ENCODE measurements at places on chromosomes 13 and 19.

- peak; percentile 56 for DNase-seq
Observed at GRCh38 chr13:73832128-73832588, 302.0 kb downstream of the KLF12 start.

- no peak for DNase-seq
Observed at GRCh38 chr19:45315304-45315703, 7.4 kb downstream of the CKM start.

DNA sequence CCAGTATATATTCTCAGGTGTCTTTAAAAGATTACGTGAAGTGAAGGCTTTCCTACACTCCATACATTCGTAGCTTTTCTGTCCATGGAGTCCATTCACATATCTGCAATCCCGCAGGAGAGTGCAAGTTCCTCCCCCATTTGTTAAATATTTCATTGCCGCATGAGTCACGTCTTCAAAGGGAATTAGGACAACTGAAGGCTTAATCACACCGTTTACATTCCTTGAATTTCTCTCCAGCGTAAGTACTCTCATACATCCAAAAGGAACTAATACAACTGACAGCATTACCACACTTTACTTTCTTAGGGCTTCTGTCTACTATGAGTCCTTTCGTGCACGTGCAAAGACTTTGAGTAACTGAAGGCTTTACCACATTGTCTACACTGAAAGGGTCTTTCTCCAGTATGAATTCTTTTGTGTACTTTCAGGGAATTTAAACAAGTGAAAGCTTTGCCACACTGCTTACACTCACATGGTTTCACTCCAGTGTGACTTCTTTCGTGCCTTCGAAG, 29.0 kb upstream of the ZNF564 start:
- peak; percentile 37 for DNase-seq

DNA sequence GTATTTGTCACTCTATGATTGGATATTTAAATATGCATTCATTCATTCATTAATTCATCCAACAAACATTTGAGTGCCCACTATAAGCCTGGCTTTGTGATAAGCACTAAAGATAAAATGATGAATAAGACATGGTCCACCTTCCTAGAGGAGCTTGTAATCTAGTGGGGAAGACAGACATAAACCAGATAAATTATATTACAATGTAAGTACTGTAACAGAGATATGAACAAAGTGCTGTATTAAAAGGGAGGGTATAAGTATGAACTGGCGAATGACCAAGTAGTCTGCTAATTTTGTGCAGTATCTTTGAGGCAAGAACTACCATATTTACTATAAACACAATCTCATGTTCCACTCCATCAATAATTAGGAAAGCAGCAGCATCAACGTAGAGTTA, 88.2 kb downstream of the RBM26 start:
- no peak for DNase-seq

GRCh38 chr13:73399347-73400216, 340.8 kb downstream of the KLF5 start:
- DNase-seq: no peak

DNA sequence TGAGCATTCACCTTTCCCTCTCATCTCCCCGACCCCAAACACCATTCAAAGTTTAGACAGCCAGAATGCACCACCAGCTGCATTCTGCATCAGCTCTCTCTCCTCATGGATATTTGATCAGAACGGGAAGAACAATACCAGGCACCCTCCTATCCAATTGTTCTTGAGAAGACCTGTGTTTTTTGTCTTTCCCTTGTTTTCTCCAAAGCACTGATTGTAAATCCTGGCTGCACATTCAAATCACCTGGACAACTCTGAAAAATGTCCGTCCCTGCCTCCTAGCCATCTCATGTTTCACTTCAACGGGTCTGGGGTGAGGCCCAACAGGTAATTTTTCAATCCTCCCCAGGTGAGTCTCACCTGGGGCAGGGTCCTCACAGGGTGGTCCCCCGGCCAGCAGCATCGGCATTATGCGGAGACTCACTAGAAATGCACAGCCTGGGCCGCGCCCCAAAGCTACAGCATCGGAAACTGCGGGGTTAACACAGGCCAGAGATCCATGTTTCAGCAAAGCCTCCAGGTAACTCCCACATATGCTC, 5.5 kb downstream of the IRS2 start:
- no peak for DNase-seq

GRCh38 chr13:97255515-97256021, 33.4 kb downstream of the MBNL2 start:
- DNase-seq: peak; percentile 31

DNA sequence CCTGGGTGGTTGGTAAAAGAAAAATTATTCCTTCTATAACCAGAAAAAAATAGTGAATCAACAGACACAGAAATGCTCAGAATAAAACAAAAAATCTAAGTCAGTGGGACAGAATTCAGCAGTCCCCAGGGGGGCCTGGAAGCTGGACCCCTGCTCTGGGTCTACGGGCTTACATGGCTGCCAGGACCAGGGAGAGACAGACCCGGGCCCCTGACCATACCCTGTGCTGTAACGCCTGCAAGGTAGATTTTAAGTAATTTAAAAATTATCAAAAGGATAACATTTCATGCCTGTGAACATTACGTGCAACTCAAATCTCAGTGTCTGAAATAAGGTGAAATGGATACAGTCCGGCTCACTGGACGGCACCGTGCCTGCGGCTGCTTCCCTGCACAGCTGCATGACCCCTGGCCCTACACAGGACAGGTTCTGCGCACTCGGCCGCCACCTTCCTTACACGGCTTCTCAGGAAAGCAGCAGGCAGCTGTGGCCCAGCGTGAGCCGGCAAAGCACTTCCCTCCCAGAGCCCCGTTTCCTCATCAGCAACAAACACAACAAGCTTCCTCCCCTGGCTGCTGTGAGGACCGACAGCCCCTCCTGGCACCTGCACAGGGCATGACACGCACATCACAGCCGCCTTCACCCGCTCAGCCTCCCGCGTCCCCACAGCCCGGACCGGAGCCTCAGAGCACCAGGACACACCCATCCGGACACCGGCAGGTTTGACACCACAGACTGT, 22.2 kb downstream of the RASA3 start:
- no peak for DNase-seq

DNA sequence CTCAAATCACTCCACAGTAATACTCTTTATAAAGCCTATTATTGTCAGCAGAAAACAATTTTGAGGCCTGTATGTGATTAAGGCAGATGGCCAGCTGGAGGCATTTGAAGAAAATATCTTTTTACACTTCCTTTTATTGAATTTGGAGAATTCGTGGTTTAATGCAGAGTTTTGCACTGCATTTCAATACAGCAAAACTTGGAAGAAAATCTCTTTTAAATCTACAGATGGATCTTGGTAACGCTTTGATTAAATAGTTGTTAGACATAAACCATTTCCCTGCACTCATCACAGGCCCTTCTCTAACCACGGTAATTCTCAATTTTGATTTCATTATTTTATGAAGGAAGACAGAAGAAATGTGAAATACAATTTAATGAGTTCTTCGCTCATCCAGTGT, 185.7 kb downstream of the RFC3 start:
- DNase-seq: no peak

GRCh38 chr19:47702671-47703070, 10.6 kb upstream of the EHD2 start:
- DNase-seq: no peak

DNA sequence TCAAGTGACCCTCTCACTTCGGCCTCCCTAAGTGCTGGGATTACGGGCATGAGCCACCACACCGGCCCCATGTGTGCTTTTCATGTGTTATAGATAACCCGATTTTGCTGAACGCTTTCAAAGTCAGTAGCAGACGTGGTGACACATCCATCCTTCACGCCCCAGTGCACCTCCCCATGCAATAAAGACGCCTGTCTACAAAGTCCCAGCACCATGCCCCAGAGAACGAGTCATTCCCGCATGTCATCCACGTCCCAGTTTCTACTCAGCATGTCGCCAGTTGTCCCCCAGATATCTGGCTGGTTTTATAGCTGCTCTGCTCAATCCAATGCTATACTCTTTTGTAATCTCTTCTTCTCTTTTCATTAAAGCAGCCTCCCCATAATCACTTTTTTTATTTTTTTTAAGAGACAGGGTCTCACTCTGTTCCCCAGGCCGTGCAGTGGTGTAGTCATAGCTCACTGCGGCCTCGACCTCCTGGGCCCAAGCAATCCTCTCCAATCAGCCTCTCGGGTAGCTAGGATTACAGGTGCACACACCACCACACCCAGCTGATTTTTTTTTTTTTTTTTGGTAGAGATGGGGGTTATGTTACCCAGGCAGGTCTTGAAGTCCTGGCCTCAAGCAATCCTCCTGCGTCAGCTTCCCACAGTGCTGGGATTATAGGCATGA, 42.5 kb downstream of the DNM2 start:
- no peak for DNase-seq

DNA sequence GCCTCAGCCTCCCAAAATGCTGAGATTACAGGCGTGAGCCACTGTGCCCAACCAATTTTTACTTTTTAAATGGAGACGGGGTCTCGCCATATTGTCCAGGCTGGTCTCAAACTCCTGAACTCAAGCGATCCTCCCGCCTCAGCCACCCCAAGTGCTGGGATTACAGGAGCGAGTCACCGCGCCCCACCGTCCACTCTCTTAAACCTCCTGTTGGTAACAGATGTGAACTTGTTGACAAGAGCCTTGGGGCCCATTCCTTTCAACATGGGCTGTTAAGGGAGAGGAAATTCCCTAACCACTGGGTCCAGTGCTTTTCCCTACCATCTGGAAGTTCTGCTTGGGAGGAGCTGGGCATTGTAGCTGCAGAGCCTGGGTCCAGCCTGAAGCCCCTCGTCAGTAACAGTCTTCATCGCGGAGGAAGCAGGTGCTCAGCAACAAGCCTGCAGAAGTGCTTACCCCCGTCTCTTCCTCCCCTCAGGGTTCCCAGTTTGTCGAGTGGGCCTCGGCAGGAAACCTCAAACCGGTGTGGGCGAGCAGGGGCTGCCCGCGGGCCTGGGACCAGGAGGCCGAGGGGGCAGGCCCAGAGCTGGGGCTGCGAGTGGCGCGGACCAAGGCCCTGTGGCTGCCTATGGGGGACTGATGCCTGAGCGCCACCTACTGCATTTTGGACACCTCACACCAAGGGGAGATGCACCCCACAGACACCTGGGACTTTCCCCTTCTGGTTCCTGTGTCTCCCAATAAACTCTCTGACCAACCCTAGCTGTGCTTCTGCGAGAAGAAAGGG, 4.0 kb upstream of the FLT3LG start:
- DNase-seq: no peak

GRCh38 chr19:48069435-48069834, 25.6 kb upstream of the CABP5 start:
- DNase-seq: no peak

- no peak for DNase-seq
Observed at GRCh38 chr19:23098988-23099387, 17.8 kb upstream of the ZNF730 start.

DNA sequence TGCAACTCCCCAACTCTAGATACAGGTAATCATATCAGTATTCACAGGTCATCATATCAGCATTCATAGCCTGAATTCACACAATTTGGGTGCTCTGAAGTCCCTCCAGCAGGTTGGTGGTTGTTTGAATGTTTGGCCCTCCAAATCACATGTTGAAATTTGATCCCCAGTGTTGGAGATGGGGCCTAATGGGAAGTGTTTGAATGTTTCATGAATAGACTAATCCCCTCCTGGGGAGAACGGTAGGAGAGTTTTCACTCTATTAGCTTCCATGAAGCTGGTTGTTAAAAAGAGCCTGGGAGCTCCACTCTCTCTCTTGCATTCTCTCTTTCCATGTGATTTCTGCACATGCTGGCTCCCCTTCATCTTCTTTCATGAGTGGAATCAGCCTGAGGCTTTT, 288.6 kb upstream of the PCDH9 start:
- no peak for DNase-seq

DNA sequence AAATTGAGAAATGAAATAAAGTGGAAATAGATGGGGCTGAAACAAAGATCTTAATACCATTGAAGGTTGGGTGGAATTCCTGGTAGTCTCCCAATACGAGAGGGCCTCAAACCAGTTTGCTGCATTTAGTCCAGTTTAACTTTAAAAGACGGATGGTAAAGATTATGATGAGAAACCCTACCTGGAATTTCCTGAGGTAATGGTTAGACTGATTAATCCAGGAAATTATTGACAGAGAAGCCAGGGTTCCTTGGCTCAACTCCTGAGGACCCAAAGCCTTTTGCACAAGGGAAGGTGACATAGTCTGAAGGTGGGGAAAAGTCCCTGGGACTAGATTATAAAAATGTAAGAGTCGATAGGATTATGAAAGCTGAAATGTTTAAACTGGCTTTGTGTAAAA, 133.2 kb upstream of the SLITRK5 start:
- DNase-seq: no peak

- peak; percentile 74 for DNase-seq
Observed at GRCh38 chr13:30865123-30866049, 40.7 kb upstream of the MEDAG start.

- DNase-seq: no peak
Observed at GRCh38 chr19:2149980-2150793, 1.2 kb downstream of the AP3D1 start.

DNA sequence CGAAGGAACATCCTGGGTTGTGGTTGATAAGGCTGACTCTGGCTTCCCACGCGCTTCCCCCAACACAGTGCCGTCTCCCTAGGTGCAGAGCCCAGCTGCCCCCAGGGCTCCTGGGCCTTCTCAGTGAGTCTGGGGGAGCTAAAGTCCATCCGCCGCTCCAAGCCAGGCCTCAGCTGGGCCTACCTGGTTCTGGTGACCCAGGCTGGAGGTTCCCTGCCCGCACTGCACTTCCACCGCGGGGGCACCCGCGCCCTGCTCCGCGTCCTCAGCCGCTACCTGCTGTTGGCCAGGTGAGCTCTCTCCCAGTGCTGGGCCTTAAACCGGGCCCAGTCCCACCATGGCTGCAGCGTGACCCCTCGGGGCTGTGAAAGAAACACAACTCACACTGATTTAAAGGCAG, 3.7 kb downstream of the TBC1D17 start:
- no peak for DNase-seq

DNA sequence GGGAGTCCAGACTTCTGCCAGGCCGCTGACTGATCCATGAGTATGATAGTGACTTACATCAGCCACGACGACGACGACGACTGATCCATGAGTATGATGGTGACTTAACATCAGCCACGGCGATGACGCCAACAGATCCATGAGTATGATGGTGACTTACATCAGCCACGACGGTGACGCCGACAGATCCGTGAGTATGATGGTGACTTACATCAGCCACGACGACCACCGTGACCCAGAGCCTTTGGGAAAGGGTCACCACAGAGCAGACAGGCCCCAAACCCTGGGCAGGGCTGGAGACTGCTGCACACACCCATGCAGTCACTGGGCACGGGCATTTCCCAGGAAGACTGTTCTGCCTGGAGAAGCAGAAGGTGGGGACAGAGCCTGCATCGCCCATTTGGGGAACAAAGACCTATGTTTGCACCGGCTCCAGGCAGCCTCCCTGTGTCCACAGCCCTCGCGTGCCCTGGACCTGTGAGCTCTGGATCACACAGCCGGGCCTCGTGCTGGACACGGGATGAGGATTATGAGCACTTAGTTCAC, 130.9 kb upstream of the SPACA7 start:
- DNase-seq: peak; percentile 40

GRCh38 chr19:57905258-57905657, 11.1 kb downstream of the ZNF417 start:
- no peak for DNase-seq

GRCh38 chr19:34715357-34715756, 18.7 kb upstream of the ZNF181 start:
- no peak for DNase-seq

- no peak for DNase-seq
Observed at GRCh38 chr19:53870485-53870844, 2.8 kb downstream of the MYADM start.

GRCh38 chr13:107291875-107292274, 723.9 kb upstream of the ARGLU1 start:
- no peak for DNase-seq
